Activated CD4-positive, alpha-beta T cell treated with anti-CD3 and anti-CD28 coated beads, Interleukin-2, Interleukin-6, amounts not matched to agents 100 ng/mL and 50 ng/mL, durations not matched to agents 16 hours and 8 hours (primary cell): ENCODE measurements at places on chromosomes 5 and 9.

DNA sequence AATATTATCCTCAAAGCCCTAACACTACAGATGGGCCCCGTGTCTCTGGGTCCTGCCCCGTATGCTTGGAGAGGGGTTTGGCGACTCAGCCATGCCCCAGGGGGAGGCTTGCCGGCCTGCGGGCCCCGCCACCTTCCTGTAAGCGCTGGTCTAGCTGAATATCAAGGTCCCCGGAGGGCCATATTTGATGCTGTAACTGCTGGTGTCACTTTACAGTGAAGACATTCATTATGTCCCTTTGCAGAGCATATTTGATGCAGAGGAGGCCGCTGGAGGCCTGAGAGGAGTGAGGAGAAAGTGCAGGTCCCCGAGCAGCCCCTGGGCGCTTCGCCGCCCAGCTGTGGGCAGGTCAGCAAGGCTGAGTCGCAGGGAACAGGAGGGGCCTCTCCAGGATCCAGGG is 16.8 kb downstream of the IRX4 start:
- no peak for DNase-seq

DNA sequence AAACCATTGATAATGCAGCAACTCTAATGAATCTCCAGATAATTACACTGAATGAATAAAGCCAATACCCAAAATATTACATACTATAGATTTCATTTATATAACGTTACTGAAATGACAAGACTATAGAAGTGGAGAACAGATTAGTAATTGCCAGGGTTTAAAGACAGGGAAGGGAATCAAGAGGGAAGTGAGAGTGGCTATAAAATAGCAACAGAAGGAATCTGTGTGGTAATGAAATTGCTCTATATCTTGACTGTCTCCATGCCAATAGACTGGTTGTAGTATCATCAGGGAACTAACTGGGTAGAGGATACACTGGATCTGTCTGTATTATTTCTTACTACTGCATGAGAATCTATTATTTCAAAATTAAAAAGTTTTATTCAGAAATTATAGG is 396.5 kb upstream of the RPS23 start:
- DNase-seq: no peak

GRCh38 chr5:127834094-127834531 is 130.9 kb downstream of the CCDC192 start:
- no peak for DNase-seq

GRCh38 chr9:105191508-105192121 is 52.8 kb upstream of the SLC44A1 start:
- DNase-seq: peak; percentile 7

DNA sequence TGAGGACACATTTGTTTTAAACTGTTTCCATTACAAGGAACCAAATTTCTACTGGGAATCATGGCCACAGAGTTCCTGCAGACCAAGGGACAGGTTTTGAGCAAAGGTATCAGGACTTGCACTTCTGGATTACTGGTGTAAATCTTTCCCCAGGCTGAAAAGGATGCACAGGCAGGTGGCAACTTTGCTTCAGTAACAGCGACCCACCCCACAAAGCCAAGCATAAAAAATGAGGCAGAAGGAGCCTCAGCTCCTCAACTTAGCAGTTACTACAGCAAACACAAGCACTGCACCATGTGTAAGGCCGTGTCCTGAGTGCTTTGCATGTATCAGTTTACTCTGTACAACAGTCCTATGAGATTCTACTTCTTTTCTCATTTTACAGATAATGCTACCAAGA is 251.9 kb downstream of the EBF1 start:
- no peak for DNase-seq
